ENCODE measurements at places on chromosomes 7 and 10.
A peak's percentile ranks its signal among the peaks of the same experiment; 100 is the strongest.

DNA sequence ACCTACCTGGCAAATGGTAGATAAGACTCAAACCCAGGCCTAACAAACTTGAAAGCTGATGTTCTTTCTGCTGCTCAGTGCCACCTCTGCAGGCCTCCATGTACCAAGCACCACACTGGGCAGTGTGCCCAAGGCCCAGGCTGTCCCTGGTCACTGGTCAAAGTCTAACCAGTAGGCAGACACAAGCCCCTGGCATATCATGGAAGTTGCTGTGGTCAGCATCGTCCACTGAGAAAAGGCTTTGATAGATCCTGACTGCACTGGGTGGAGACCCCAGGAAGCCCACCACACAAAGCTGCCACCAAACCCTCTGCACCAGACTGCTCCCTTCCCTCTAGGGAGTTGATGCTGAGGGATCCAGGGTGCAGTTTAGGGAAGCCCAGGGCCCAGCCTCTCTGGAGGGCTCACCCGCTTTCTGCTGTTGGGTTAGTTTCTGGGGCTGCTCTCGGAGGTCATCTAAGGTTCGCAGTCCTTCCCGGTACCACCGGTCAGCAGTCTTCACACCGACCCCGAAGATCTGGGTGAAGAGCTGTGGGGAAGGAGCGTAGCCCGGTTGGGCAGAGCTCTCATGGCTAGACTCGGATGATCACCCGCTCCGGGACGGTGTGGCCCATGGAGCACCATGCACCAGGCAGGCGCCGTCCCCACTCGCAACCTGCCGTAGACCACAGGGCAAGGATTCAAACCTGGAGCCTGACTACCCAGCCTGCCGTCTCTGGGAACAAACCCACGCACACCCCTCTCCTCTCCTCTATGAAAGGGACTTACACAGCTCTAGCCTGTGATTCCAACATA lies 6.0 kb downstream of the POLM start:
- DNase-seq = no peak

GRCh38 chr7:114574384-114574783 lies 159.8 kb downstream of the FOXP2 start:
- DNase-seq = no peak

GRCh38 chr7:64035388-64035787 lies 9.8 kb upstream of the ZNF727 start:
- no peak for DNase-seq

- no peak for DNase-seq
Observed at GRCh38 chr7:123647106-123647730, 8.4 kb upstream of the LMOD2 start.

DNA sequence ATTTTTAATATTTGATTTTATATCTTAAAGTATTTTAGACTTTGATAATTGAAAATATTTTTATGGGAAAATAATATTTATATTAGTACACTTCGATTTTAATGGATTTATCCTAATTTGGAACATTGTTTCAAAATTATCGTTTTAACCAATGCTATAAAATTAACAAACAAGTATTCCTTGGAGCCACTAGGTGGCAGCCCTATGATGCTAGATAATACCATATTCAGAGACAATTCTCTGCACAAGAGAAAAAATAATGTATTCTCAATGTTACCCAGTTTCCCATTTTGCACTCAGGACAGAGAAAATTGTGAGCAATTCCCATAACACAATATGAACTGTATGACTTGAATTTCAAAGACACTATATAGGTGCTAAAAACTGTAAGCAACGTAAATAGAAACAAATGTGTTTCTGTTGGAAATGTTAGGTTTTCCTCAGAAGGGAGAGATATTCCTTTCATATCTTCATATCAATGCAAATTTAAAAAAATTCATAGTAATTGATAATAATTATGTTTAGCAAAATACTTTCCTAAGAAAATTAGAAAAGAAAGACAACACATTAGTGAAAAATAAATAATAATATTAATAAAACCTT lies 237.8 kb downstream of the SEMA3E start:
- peak; percentile 7 for DNase-seq

DNA sequence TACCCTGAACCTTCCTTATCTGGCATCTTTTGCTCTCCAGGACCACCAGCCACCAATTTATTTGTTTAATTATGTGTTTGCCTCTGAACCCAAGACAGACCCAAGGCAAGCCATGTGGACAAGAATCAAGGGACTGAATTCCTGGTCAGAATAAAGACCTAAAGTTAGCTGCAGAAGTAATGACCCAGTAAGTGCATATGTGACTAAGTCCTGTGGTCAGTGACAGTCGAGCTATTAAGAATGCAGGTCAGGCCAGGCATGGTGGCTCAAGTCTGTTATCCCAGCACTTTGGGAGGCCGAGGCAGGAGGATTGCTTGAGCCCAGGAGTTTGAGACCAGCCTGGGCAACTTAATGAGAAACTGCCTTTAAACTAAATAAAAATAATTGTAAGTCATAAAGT lies 139.4 kb downstream of the CCDC71L start:
- DNase-seq = no peak

DNA sequence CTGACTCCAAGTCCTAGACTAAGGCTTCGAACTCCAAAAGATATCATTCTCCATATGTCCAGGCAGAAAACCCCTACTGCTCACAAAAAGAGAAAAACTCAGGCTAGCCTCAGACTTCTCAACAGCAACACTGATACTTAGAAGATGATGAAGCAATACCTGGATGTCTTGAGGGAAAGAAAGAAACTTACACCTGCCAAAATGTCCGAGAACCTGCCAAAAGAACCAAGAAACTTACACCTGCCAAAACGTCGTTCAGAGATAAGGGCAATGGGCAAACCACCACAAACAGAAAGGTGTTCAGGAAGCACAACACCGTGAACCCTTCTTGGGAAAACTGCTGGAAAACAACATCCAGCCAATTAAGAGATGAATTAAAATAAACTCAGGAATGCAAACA lies 15.3 kb downstream of the ABLIM1 start:
- DNase-seq = no peak

DNA sequence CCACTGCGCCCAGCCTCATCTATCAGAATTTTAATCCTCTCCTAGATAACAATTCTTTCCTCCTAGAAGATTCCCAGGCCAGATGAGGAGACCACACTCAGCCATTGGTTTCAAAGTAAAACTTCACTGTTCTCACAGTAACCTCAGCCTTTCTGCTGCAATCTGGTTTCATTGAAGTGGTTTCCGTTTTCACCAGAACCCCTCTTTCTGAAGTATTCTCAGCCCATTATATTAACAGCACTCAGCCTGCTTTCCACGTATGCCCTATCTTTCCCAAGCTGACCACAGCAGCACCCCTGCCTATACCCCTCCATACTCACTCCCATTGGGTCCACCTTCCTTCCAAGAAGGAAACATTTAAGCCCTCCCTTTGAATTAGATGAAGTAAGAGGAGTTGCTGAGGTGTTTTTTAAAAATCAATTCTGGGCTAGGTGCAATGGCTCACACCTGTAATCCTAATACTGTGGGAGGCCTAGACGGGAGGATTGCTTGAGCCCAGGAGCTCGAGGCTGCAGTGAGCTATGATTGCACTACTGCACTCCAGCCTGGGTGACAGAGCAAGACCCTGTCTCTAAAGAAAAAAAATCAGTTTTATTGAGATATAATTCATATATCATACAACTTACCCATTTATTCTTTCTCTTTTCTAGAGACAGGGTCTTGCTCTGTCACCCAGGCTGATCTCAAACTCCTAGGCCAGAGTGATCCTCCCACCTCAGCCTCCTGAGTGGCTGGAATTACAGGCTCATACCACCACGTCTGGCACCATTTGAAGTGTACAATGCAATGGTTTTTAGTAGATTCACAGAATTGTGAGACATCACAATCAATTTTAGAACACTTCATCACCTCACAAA lies 11.3 kb downstream of the PLAU start:
- no peak for DNase-seq

DNA sequence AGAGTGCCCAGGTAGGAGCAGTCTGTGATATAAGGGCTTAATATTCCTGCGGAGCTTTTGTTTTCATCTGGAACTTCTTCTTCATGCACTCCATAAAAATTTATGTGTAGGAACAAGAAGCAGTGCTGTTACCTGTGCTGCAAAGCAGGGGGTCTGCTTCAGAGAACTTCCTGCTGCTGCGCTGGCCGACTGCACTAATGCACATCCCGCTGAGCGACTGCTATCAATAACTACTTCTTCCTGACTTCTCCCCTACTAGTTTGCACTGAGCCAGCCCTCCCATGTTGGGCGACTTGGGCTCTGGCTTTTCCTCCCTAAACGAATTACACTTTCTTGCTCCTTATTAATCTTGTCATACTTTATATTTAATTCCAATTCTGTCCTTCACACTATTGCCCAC lies 150.3 kb downstream of the NEBL start:
- no peak for DNase-seq

All from pulmonary artery endothelial cell (primary cell).